ENCODE measurements at places on chromosomes 3 and 15.

GRCh38 chr3:88936831-88937230 is 170.6 kb upstream of the EPHA3 start:
- no peak for DNase-seq

GRCh38 chr15:86263230-86263629 is 183.6 kb downstream of the AGBL1 start:
- no peak for DNase-seq

GRCh38 chr15:57969355-57969754 is 96.2 kb downstream of the ALDH1A2 start:
- no peak for DNase-seq

GRCh38 chr3:25817107-25817506 is 27.2 kb downstream of the OXSM start:
- no peak for DNase-seq

GRCh38 chr3:53728606-53729005 is 117.6 kb downstream of the CHDH start:
- no peak for DNase-seq

GRCh38 chr15:85333132-85333831 is 47.1 kb upstream of the AKAP13 start:
- DNase-seq: no peak

DNA sequence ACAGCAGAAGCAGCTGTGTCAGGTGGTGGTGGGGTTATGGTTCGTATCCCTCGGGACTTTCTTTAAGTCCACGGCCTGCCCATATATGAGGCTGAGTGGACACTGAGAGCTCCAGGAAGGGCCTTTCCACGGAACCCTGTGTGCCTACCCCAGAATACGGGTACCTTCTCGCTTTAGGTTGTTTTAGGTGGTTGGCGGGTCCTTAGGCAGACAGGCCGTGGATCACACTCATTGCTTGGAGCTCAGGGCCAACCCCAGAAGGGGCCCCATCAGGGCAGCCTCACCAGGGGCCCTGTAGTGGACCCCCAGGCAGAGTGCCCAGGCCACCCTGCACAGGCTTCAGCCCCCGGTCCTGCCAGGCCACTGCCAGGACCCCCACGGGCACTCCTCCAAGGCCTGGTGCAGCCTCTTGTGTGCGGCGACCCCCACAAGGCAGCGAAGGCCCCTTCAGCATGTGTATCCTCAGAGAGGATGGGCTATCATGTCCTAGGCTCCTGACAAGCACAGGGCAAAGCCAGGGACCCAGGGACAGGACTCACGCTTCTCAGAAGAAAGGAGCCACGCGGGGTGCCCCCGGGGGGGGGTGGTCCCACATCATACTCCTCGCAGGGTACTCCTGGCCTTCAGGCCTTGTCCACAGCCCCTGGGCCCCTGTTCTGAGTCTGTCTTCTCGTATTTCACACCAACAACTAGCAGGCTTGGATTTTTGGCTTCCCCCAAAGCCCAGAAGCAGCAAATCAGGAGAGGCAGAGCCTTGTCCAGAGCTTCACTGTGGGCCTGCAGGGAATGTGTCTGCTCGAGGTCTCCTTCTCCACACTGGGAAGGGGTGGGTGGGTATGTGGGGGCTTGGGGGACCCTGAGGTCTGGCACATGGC is 93.4 kb downstream of the LRRK1 start:
- no peak for DNase-seq

GRCh38 chr15:68497206-68497910 is 65.4 kb upstream of the ITGA11 start:
- DNase-seq: no peak

- DNase-seq: no peak
These were observed 49.9 kb upstream of the IQSEC1 start for GRCh38 chr3:13123013-13123654.

DNA sequence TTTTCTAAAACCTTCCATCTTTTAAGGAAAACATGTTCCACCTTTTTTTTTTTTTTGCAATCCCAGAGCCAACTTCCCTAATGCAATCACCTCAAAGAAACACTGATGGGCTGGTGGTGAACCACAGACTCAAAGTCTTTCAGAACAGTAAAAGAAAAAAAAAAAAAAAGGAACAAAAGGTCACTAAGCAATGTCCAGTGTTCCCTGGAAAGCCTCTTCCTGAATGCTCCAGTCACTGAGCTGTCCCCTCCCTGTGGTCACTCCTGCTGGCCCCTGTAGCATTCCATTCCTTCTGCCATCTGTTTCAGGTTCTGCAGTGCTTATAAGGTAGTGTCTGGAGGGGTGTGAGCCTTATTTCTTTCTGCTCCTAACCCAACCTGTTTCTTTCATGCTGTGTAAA is 53.3 kb downstream of the AAGAB start:
- DNase-seq: no peak

DNA sequence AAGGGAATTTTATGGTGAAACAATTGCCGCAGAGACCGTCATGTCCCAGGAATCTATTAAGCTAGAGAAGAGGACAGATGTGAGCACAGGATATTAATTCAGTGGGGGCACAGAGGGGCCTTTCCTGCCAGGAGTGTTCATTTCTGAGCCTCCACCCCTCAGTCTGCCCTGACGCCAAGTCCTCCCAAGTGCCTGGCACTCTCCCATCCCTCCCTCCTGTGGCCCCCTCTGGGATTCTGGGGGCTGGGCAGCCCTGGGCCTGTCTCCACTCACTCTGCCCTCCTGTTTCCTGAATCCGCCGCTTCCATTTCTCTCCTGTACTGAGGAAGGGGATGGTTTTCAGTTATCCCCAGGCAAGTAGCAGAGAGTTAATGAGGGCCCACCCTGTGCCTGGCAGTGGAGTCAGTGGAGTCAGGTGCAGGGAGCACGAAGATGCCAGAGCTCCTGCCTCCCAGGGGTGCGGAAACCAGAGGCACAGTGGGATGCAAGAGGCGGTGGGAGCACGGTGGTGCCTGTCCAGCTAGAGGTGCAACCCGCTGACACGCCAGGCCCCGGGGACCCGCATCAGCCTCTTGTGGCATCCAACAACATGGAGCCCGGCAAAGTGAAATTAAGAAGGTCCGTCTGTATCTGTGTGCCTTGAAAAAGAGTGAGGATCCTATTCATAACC is 212.5 kb downstream of the XXYLT1 start:
- DNase-seq: no peak

DNA sequence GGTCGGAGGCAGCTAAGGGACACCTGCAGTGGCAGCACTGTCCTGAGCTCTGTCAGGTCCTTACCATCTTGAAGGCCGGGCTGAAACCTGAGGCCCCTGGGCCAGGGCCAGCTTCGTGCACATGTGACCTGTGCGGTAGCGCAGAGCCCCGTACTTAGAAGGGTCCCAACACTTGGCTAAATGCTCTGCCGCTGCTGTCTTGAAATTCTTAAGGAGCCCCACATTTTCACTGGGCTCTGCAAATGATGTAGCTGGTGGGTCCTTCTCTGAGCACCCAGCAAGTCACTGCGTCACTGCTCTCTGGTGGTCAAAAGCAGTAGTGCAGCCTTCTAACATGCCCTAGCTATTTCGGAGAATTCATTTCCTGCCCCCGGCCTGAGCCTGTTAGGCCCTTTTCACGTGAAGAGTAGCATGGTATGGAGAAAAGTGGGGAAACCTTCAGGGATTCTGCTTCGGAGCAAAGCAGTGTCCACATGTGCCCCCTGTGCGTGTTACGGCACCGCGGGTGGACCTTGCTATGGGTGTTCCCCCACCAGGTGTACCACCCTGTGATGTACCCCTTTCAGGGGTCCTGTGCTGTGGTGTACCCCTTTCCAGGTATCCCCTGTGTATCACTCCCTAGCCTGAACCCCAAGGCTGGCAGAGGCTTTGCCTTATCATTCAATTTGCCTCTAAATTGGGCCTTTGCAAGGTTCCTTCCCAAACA is 79.7 kb downstream of the TMEM266 start:
- DNase-seq: peak; percentile 37

- no peak for DNase-seq
These were observed 28.8 kb downstream of the ATG7 start for GRCh38 chr3:11300970-11301369.

DNA sequence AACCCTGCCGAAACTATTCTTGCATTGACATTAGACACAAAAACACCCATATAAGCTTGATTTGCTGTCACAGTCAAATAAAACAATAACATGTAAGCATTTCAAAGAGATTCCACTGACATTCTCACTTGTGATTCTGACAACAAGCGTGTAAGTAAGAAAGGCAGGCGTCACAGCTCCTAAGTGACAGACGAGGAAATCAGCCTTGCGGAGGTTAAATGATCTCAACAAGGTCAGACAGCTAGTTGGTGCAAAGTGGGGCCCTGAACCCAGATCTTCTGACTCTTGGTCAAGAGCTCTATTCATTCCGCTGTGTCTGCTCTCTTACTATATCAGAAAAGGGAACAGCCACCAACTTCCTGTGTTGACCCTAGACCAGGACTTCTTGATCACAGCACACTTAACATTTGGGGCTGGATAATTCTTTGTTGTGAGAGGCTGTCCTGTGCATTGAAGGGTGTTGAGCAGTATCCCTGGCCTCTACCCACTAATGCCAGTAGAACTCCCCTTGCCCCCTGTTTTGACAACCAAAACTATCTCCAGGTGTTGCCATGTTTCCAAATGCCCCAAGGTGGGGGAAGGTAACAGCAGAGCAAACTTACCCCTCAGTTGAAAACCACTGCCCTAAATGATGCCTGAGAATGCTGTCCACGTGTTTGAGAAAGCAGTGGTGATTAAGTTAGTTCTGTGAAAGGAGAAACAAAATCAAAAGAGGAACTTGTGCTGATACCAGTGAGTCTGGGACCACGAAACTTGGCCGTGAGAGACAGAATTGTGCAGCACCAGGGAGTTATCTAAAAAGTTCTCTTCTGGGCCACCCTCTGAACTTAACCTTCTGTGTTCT is 86.1 kb downstream of the LIPC start:
- DNase-seq: no peak

GRCh38 chr3:172355836-172356235 is 92.4 kb downstream of the GHSR start:
- no peak for DNase-seq

DNA sequence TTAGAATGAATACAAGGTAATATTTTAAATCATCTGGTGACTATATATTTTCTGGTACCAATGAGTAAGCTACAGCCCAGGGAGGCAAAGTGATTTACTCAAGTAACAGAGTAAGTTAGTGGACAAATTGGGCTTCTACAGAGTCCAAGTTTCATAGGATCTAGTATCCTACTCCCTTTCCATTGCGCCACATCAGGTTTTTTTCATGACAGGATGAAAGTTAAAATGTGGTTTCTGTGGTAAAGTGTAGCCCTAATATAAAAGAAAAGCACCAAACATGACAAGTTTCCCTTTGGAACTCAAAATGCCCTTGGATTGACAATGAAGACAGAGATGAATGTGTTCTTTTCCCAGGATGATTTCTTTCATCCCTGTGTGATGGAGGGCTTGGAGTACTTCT is 350.8 kb upstream of the ZNF385D start:
- DNase-seq: no peak

DNA sequence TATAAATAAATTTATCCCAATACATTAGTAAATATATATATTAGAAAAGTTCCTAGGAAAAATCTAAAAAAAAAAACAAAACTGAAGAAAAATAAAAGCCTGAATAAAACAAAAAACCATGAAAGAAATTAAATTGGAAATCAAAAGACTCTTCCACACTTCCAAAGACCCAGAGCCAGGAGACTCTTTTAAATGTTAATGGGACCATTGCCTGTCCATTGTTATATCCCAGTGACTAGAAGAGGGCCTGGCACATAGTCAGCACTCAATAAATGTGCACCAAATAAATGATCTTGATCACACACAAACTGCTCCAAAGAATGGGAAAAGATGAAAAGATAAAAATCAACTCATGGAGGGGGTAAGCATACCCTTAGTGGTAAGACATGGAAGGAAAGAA is 51.3 kb upstream of the CLDN18 start:
- DNase-seq: no peak

DNA sequence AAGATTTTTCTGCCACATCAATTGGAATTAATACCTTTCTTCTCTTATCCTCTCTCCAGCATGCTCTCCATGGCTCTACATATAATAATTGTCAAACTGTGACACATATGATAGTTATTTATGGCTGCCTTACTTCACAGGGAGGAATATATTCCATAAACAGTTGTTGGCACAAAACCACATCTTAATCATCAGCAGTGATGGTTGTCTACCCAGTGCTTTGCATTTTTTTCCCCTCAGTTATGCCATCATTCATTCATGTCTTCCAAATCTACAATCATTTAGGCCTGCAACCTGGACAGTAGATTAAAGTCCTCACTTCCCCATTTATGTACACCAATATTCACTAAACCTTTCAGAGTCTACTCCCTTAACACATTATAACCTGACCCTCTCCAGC is 107.7 kb downstream of the THRB start:
- DNase-seq: no peak

DNA sequence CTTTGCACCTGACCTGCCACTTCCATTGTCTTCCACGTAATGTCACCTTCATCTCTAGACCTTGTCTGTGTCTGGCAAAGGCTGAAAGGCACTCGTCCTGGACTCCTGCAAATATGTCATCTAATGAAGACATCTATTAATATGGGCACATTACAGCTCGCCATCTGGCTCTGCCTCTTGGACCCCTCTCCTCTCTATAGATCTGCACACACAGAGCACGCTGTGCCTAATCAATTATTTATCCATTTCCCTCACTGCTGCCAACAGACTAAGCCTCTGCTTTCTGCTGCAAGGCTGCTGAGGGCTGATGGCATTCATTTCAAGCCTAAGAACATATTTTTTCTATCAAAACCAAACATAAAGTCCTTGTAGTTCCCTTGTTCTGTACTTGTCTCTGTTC is 573.0 kb downstream of the TUSC7 start:
- no peak for DNase-seq

- peak; percentile 14 for DNase-seq
These were observed 15.3 kb upstream of the IREB2 start for GRCh38 chr15:78422571-78423340.

GRCh38 chr3:155179966-155180757 is 100.0 kb downstream of the MME start:
- DNase-seq: no peak

DNA sequence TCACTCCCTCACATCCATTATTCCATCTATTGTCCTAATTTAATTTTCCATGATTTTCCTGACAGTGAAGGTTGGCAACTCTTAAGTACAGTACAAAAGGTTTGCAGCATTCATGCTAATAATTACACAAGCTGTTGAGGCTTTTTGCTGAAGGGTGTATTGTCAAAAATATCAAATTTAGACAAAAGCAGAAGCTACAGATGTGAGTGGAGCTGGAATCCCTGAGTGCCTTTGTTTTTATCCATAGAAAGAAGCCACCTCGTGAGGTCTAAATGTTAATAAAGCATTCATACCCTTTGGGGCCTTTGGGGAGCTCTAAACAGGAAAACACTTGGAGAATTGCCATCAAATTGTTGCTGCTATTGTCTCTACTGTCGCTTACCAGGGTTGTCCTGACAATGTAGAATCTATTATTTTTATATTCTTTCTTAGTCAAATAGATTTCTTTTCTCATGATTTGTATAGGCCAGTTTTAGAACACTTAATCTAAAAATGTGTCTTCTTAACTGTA is 185.8 kb upstream of the ROBO1 start:
- no peak for DNase-seq

- DNase-seq: no peak
These were observed 82.7 kb downstream of the IL1RAP start for GRCh38 chr3:190596349-190597285.

- DNase-seq: no peak
These were observed 6.9 kb downstream of the ABTB1 start for GRCh38 chr3:127679534-127680145.

All from stimulated activated CD8-positive, alpha-beta memory T cell treated with anti-CD3 and anti-CD28 coated beads, Interleukin-15, amount 100 ng/mL, for 4 hours (primary cell).